ENCODE measurements at places on chromosomes 2 and 18. TPM values are rescaled to one million over a fixed set of nuclear protein-coding genes. Genes with fewer than 3 reads are reported as not detected.

- no peak for DNase-seq
Observed at GRCh38 chr2:138502255-138503086, 901 bp downstream of the SPOPL start.

GRCh38 chr2:38037325-38037724 is 38.6 kb downstream of the CYP1B1 start:
- no peak for DNase-seq

DNA sequence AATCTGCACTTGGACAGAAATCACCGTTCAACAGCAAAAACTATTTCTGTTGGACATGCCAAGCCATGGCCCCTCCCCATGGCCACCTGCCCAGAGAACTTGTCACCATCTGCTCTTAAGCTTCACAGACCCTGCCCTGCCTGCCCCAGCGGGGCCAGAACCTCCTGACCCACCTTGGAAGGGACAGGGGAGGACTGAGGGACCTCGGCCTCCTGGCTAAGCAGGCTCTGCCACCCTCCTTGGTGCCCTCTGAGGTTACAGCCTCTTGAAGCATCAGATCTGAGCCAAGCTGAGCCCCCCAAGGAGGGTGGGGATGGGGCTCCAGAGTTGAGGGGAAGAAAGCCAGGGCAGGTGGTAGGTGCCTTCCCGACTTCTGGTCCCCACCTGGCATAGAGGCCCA is 6.5 kb downstream of the TEX261 start:
- no peak for DNase-seq

GRCh38 chr2:159902722-159903121 is 104.7 kb upstream of the CD302 start:
- DNase-seq, result no peak

DNA sequence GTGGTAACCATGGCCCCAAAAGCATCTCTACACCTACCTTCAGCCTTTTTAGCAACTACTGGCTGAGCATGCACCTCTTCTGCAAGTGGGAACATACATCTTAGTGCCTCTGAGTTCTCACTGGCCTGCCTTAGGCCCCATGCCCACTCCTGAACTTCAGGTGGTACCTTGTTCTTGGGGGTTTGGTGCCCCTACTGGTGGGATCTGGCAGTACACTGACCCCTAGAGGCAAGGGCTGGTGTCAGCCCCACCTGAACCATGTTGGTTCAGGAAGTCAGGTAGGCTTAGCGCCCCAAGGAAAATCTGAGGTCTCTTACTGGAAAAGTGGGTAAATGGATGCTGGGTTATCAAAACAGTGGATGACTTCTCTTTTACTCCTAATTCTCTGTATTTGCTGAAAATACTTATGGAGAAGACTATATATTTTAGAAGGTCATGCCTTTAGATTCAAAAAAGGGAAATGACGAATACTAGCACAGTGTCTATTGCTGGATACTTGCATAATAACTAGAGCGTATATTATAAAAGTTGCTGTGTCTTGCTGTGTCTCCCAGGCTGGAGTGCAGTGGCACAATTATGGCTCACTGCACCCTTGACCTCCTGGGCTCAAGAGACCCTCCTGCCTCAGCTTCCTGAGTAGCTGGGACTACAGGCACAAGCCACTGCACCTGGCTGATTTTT is 84.6 kb downstream of the RAB31 start:
- no peak for DNase-seq

DNA sequence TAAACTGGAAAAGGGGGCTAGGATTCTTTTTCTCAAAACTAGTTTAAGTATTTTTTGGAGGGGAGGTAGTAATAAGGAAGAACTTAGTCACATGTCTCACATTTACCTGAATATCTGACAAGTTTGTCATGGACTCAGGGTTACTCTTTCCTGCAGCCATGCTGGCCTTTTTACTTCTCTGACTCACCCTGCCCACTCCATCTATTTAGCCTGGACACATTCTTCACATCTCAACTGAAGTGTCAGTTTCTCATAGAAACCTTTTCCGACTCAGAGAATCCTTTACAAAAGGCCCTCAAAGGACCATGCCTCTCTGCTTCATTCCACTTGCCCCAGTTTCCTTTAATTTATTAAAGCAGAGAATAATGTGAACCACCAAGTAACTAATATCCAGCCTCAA is 42.6 kb downstream of the SCN7A start:
- peak; percentile 45 for DNase-seq

DNA sequence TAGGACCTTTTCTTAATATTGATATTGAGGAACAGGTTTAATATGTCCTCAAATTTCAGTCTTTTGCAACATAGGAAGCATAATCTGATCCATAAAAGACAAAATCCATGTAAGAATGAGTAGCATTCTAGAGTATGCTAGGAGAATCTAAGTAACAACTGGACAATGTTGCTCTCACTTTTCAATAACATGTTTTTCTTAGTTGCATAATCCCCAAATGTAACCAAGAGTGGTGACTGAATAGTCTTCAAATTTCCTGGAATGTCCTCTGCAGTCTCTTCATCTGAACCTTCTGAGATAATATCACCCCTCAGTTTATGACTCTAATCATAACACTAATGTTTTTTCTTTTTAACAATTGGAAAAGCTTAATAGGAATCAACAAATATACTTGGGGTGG is 110.0 kb upstream of the ZEB2 start:
- DNase-seq, result no peak

DNA sequence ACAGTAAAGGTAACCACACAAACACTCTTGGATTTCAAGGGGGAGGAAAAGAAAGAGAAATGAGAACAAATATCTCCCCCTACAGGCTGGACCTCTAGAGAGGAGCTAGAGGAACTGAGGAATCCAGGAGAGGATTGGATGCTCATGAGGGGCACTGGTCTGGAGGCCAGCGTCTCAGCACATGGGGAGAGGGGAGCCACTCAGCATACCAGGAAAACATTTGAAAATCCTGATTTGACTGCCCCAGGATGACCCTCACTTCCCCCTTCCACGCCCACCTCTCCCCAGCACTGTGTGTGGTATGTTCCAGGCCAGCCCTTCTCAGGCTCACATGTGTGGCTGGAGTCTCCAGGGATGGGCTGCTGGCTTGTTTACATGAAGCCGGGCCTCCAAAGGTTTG is 396.8 kb upstream of the ID2 start:
- no peak for DNase-seq

GRCh38 chr2:17759805-17760204 is 5.9 kb downstream of the GEN1 start:
- DNase-seq, result no peak

DNA sequence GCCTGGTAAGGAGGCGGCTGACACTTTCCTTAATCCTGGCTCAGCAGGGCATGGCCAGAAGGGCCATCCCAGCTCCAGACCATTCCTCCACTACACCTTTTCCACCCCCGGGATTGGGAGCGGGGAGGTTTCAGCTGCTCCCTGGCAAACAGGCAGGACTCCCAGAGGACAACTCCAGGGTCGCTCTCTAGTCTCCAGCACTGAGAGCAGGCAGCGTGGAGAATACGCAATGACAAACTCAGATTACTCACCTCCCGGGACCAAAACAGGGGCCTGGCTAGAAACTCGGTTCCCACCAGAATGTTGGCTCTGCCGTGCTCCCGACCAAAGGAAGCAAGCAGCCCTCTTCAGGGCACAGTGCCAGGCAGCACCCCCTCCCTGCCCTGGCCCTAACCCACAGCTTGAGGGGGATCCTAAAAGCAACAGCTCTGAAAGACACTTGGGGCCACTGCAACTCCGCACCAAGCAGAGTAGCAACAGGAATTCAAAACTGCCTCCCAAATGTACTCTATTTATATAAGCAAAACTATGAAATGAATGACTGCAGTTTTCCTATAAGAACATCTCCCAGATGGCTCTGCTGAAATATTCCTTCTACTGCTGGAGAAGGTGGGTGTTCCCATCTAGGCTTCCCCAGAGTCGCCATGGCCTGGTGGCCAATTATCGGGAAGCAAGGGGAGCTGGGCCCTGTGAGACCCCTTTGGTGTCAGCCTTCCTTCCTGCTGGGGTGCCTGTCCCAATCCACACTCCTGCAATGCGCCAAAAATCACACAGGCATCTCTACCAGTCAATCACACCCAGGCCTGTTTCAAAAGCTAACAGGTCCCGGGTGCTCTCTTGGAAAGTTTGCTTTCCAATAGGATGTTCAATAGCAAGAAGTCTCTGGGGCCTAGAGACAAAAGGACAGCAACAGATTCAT is 61.2 kb upstream of the POMC start:
- DNase-seq, result no peak

- DNase-seq, result peak; percentile 36
Observed at GRCh38 chr2:61011678-61012077, 5.8 kb upstream of the PEX13 start.

DNA sequence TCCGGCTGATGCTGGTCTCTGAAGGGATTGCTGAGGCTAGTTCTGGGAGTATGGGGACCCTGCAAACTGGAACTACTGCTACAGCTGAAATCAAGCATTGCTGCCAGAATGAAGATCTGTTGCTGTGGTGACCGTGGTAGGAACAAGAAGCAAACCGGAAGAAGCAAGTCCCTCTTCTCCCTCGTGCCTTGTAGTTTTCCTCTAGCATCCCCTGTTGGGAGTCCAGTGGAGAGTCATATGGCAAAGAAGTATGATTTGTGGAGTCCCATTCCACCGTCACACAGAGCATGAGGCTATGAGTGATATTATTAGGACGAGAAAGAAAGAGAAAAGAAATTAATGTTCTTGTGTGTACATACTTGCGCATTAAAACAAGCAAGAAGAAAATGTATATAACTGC is 138.8 kb upstream of the SP5 start:
- no peak for DNase-seq

DNA sequence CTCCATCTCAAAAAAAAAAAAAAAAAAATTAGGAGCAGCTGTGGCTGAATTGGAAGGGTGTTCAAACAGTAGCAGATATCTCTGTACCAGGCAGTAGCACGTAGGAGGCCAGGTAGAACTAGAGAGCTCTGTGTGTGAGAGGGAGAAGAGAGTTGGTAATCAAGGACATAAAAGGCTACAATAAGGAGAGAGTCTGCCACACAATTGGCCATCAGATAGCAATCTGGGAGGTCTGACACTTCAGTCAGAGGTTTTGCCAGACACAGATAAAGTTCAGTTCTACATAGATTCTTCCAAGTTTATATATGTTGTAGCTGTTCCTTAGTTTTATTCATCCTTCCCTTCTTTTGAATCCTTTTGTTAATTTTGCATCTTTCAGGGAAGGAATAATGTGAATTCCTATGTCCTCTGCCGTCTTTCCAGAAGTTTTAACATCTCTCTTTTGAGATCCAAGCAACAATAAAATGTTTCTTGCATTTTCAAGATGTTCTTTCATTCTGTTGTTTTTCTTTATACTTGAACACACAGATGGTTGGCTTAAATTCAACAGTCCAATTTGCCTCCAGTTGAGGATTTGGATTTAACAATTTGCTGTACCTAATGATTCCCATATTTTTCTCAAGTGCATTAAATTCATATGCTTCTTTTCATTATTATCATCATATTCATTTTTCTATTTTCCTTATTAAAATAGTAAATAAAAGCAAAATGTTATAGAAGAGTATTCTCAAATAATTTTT is 600.3 kb upstream of the GCFC2 start:
- DNase-seq, result no peak

- no peak for DNase-seq
Observed at GRCh38 chr2:33011373-33011772, 64.6 kb downstream of the LTBP1 start.

DNA sequence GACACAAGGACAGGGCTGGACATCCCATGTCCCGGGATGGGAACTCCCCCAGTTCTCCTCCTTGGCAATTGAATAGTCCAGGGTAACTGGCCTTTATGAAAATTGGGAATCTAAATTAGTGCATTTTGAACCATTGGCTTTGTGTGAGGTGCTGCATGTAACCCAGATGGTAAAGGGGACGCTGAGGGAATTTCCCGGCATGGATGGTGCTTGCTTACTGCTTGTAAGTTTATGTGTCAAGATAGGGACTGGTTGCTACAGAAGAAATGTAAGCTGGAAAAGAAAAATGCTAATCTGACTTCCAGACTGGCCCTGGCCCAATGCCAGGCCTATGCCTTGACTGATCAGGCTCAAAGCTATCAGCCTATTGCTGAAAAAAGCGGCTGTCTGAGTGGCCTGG is 1096.7 kb upstream of the DDX18 start:
- DNase-seq, result no peak

DNA sequence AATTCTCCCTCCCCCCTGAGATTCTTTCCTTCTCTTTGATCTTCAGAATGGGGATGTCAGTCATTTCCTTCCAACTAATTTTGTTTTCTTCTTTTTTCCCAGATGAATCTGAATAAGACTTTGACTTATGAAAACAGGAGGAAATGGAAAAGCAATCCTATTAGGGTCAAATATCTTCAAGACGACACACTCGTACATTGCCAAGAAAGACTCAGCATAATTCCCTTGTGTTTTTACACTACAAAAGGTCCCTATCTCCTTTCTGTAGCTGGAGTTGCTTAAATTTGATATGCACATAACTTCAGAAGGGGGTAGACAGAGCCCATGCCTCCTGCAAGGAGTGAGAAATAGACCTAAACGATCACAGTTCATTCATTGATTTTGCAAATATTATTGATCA is 230.3 kb upstream of the RBBP8 start:
- no peak for DNase-seq

DNA sequence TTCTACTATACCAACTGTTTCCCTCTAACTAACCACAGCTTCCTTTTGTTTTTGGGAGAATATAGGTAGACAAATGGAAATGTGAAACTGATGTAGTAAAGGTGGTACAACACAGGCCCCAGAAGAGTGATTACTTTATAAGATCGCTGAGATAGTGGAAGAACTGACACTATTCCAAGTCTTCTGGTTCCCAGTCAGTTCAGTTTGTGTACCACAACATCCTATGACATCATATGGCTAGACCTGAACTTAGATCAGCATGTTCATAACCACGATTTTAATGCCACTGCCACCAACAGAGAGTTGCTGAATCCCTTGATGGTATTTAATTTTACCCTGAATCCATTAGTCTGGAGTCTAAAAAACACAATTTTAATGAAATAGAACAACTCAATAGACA is 328.9 kb downstream of the GPD2 start:
- no peak for DNase-seq

The VPS54 gene
- 17.5 TPM for total RNA-seq

The TLX2 gene
- not detected for total RNA-seq

The RAB6D gene
- 0.43 TPM for total RNA-seq

The FAM228A gene
- not detected for total RNA-seq

The SULT1C4 gene
- 1.8 TPM for total RNA-seq

The SRSF7 gene
- total RNA-seq, result 104 TPM

The PRSS56 gene
- not detected for total RNA-seq

The INPP4A gene
- total RNA-seq, result 19.4 TPM

The C1QL2 gene
- total RNA-seq, result 0.20 TPM

The GCG gene
- not detected for total RNA-seq
